ENCODE measurements at places on chromosomes 2 and 18.

GRCh38 chr2:105595536-105595935, 149.2 kb upstream of the NCK2 start:
- DNase-seq, result no peak

DNA sequence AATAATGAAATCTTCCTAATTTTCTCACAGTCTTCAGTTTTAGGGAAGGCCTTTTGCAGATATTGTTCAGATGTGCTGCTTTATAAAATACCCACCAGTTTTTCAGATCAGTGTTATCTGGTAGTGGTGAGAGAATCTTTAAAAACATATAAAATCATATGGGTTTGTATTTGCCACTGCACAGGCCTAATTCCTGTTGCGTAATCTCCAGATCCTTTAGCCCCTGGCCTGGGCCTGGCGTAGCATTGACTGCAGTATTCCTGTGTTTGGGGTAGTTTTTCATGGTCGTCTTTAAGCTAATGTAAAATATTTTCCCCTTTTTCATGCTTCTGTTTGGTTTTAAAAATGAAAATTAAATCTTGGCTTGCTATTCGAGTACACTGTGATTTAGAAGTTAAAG, 43.2 kb downstream of the TSHZ1 start:
- DNase-seq, result no peak

DNA sequence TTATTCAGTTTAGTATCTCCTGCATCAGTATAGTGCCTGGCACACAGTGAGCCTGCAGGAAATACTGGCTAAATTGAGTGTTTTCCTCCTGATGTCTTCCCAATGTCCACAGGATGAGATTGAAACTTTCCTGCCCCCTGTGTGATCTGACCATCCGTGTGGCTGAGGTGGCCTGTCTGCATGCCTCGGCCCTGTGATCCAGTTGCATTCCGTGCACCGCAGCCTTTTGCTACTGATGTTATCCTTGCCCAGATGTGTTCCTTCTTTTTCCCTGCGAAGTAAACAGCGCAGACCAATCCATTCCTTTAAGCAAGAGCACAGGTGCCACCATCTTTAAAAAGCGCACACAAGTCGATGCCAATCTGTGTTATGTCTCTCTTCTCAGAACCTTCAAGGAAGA, 462.6 kb downstream of the PTPRM start:
- no peak for DNase-seq

GRCh38 chr2:202378662-202379358, 2.7 kb downstream of the BMPR2 start:
- DNase-seq, result no peak

DNA sequence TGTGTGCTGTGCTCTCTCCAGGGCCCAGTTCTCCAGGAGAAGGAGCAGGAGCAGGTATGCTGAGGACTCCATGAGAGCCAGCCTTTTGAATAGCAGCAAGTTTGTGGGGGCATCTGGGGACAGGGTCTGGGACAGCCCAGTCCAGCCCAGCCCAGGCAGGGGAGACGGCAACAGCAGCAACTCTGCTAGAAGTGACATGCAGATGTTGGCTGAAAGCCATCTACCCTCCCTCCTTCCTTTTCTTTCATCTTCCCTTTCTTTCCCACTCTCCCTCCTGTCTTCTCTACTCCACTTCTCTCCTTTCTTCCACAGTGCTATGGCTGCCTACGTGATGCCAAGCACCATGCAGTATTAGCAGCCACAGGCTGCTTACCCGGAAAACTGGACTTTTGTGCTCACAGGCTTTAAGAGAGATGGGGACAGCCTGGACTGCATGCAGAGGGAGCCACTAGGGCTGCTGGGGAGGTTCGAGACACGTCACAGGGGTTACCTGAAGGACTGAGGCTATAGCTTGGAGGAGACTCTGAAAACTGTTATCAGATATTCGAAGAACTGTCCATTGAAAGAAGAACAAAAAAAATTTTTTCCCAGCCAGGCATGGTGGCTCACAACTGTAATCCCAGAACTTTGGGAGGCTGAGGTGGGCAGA, 23.8 kb upstream of the YWHAQ start:
- DNase-seq, result no peak

DNA sequence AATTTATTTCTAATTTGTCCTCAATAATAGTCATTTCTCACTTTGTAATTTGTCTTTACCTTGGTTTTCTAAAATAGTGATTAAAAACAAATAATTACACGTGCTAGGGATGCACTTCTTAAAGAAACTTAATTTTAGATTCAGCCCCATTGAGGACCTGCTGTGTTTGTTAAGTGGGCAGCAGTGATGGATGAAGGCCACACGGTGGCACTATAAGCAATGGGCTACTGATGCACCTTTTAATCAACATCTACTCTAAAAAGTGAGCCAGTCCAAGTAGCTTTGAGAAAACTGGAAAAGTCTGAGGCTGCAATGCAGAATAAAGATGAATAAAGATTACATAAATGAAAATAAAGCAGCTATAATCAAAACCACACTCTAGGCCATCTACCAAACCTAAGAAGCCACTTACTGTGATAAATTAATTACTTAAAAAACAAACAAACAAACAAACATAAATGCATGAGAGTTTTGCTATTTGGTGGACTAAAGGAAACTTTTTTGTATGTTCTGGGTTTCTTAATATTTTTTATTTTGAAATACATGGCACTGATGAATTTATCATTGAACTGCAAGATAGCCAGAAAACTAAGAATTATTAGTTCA, 89.3 kb downstream of the PDE11A start:
- DNase-seq, result peak; percentile 34

DNA sequence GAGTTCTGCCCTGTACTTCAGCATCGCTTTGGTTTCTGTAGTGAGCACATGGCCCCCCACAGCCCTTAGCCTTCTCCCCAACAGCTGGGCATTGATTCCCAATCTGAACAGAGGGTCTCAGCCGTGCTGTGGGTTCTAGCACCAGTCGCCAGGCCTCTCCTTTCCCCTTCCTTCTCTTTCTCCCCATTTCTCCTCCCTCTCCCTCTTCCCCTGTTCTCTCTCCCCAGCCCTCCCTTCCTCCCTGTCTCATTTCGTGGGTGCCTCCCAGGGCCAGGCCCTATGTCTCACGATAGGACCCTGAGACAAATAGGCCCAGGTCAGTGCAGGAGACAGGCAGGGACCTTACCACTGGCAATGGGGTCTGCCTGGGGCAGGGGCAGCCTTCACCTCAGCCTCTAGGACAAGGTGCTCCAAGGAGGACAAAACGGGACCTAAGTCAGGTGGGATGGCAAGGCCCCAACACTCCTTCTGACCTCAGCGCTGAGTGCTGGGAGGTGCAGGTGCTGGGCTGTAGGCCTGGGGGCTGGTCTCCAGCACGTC, 143.4 kb upstream of the GPC1 start:
- no peak for DNase-seq

DNA sequence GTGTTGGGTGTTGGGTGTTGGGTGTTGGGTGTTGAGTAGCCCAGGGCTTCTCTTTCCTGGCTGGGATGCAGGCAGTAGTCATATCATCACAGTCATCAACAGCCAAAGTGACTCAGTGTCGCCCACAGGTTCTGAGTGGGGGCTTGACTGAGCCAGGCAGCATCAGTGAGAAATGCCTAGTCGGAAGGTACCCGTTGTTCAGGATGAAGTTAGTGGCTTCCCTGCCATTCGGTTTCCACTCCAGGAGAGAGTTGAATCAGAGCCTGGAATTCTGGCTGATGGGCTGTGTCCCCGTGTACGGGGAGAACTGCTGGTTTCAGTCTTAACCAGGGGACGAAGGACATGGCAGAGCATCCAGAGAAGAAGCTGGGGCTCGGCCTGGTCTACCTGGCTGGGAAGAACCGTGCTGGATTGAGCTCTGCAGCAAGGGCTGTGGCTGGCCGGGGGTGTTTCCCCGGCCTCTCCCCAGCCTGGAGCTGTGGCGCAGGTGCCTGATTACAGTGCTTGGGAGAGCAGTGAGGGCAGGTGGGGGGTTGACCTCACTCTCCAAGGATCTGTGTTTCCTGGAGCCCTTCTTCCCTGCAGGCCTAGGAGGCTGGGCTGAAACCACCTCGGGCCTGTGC, 49.4 kb downstream of the AGAP1 start:
- DNase-seq, result no peak

DNA sequence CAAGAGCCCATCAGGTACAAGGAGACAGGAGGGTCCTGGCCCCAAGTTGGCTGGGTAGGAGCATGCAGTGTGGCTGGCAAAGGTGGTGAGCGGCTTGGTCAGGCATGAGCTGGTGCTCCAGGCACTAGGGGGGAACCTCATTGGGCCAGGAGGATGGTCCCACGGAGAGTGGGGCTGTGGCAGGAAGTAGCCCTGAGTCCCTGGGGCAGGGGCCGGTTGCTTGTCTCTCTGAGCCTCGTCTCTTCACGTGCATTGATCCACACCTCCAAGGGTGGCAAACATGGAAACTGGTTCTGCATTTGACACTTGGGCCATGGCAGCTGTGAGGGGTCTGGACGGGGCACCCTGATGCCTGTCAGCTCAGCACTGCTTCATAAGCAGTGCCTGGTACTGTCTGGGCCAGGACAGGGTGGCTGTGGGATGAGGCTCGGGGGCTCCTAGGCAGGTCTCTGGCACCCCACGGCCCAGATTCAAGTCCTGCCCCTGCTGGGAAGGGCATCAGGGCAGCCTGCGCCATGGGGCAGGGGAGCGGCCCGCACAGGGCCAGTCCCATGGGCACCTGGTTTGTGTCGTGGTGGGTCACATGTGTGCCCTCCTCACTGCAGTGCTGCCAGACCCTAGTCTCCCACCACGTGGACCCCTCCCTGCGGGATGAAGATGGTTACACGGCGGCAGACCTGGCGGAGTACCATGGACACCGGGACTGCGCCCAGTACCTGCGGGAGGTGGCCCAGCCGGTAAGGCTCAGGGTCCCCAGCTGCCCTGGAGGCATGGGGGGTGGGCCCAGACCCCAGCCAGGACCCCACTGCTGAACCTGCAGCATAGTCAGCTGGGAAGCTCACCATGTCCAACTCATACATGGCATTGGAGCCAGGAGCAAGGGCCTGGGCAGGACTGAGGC, 16.4 kb downstream of the ESPNL start:
- DNase-seq, result no peak

- no peak for DNase-seq
These were observed 45.2 kb downstream of the STRADB start for GRCh38 chr2:201496785-201497184.

GRCh38 chr2:238698451-238699306, 149.2 kb upstream of the TWIST2 start:
- DNase-seq, result no peak

GRCh38 chr2:147373800-147374422, 470.9 kb upstream of the ACVR2A start:
- no peak for DNase-seq

GRCh38 chr2:63186331-63186730, 135.7 kb downstream of the OTX1 start:
- DNase-seq, result no peak

DNA sequence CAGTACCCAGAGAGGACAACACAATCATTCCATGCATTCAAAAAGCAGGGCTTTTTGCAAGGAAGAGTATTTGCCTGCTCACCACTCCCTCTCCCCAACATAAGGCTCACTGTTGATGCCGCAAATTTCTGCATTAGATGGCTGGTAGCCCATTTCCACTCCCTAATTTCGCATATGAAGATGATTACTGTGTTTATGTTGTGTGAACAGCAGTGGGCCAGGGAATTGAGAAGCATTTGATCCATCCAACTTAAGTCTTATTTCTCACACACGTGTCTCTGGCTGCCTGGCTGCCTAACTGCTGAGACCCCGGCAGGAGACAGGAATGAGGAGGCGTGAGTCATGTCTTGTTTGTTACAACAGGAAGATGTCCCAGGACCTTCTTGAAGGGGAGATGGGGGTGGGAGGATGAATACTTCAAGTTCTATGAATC, 294.1 kb downstream of the ALK start:
- peak; percentile 95 for DNase-seq

GRCh38 chr2:1593371-1594122, 150.8 kb downstream of the PXDN start:
- DNase-seq, result peak; percentile 44

All from fibroblast of skin of left quadriceps (primary cell).